Calu3 (cell line): ENCODE measurements at places on chromosomes 4 and X. TPM values are rescaled to one million over a fixed set of nuclear protein-coding genes. Genes with fewer than 3 reads are reported as not detected.

The SNX12 gene
- total RNA-seq: 82.7 and 82.8 TPM in 2 replicates

The PPARGC1A gene
- 5.4 and 7.6 TPM in 2 replicates for total RNA-seq

DNA sequence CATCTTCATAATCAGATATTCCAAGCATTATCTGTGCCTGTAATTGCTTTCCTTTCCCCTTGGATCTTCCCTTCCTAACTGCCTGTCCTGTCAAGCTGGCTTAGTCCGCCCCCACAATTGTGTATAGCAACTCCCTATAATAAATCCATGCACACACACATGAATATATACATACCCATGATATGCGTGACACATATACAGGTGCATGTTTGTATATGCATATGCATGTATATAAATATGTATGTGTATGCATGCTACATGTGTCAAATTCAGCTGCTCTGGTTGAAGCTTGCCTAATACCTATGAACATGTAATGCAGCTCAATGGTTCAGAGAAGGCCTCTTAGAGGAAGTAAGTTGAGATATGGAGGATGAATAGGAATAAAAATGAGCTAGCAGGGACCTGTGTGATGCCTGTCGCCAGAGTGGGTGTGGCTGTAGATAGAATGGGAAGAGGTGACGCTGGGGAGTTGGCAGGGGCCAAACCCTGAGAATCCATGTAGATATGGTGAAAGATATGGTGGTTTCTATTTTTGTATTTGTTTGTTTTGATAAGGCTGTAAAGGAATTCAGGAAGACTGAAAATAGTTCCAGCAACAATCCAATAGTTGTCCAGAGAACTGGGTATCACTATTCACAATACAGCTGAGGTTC is 595.0 kb upstream of the BOD1L1 start:
- no peaks in the 10 kb centered on the region for H3K36me3 ChIP-seq
- DNase-seq: no peak
- H3K4me3 ChIP-seq: no peak overlapping the region

DNA sequence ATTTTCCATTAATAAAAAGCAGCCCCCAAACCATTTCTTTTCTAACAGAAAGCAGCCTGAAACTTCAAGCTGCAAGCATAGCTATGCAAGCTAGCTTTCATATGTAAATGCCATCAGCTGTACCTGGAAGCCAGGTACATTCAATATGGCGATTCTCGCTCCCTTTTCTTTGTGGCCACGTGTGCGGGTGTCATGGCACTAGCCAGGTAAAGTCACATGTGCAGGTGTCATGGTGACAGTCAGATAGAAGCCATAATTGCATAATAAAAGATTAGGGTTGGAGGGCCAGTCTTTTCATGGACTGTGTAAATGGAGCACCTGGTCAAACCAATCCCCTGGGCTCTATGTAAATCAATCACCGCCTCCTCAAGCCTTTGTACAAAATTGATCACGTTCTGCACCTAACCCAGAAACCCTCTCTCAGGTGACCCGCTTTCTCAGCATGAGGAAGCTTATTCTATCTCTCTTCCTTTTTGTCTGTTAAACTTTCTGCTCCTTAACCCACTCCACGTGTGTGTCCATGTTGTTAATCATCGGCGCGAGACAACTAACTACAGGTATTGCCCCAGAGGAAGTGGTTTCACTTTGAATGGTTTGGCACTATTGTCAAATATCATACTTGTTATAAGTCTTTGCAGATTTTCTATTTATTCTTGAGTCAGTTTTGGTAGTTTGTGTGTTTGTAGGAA is 18.0 kb upstream of the RHOXF2 start:
- H3K36me3 ChIP-seq: no peaks in the 10 kb centered on the region
- no peak for DNase-seq
- H3K27ac ChIP-seq: no peak overlapping the region
- no peaks in the 10 kb centered on the region for H3K27me3 ChIP-seq
- no peak overlapping the region for H3K4me3 ChIP-seq
- H3K4me1 ChIP-seq: no peaks in the 10 kb centered on the region

- H3K36me3 ChIP-seq: peaks cover 5% of the 10 kb centered on the region
- H3K27ac ChIP-seq: no peak overlapping the region
- H3K27me3 ChIP-seq: no peaks in the 10 kb centered on the region
- no peak overlapping the region for H3K4me3 ChIP-seq
- DNase-seq: no peak
- peaks cover 17% of the 10 kb centered on the region for H3K4me1 ChIP-seq
Measured at GRCh38 chr4:184262901-184263300, 45.2 kb upstream of the ENPP6 start.
